Skin of body (tissue), 3 donors: ENCODE measurements at places on chromosomes 5 and 9. TPM values are rescaled to one million over a fixed set of nuclear protein-coding genes. Genes with fewer than 3 reads are reported as not detected.
A peak's percentile ranks its signal among the peaks of the same experiment; 100 is the strongest.

GRCh38 chr9:4762108-4762885 is 21.3 kb upstream of the AK3 start:
- DNase-seq = peak; percentile 47

DNA sequence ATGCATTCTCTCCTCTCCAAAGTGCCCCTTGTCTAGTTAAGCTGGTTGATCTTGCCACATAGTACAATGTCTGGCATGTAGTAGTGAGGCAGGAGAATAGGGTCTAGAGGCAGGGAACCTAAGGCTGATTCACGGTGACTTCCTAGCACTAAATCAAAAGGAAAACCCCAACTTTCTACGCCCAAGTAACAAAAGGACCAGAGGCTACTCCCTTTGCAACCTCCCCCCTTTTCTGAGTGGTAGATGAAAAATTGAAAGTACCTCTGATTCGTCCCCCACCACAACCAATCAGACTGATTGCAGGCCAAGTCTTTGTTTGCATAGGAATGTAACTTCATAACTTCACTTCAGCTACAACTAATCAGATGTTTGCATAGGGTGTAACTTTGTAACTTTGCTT is 278.8 kb downstream of the PSAT1 start:
- DNase-seq = no peak

DNA sequence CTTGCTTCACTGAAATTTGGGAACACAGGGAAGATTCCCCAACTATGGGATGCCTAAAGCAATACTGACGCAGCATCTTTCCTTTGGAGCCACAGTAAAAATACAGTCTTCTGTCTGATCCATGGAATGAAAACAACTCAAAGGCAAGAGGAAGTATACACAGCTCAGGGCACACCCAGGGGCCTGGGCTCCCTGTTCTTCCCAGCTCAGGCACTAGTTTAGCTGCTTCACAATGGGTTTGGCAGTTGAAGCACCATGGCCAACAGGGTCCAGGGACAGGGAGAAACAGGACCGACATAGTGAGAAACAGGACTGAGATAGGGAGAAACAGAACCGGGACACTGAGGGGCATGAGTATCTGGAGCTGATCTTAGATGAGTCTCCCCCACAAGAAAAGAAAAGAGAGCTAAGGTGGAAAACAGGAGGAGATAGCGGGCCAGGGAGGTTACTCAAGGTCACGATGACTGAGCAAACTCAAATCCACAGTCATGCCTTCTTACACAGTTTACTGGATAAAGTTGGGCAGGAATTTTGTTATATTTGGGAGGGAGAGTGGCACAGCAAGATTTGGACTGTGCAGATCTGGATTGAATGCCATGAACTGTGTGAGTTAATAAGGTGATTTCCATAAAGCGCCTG is 198.8 kb downstream of the SMARCA2 start:
- no peak for DNase-seq

GRCh38 chr9:16681652-16681987 is 188.8 kb downstream of the BNC2 start:
- no peak for DNase-seq

- DNase-seq = peak; percentile 30
Measured at GRCh38 chr5:60196385-60197113, 303.0 kb upstream of the PDE4D start.

DNA sequence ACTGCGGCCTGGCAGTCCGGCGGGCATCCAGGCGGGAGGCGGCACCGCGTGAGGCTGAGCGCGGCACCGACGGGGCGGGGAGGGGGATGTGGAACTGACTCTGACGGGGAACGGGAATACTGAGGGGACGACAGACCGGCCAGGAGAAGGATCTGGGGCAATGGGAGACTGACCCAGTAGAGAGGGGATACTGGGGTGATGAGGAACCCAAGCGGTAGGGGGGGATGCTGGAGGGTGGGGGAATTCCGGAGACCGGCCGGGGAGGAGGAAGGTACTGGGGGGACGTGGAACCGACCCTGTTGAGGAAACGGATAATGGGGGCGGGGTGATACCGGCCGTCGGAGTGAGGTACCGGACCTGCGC is 423 bp downstream of the IPPK start:
- no peak for DNase-seq

Gene TMEM167A
- 60.9 TPM for total RNA-seq

Gene FIBCD1
- total RNA-seq = 0.10 TPM

Gene TTLL11
- total RNA-seq = 6.7 TPM
